ENCODE measurements at places on chromosomes 2 and 18. TPM values are rescaled to one million over a fixed set of nuclear protein-coding genes. Genes with fewer than 3 reads are reported as not detected.

DNA sequence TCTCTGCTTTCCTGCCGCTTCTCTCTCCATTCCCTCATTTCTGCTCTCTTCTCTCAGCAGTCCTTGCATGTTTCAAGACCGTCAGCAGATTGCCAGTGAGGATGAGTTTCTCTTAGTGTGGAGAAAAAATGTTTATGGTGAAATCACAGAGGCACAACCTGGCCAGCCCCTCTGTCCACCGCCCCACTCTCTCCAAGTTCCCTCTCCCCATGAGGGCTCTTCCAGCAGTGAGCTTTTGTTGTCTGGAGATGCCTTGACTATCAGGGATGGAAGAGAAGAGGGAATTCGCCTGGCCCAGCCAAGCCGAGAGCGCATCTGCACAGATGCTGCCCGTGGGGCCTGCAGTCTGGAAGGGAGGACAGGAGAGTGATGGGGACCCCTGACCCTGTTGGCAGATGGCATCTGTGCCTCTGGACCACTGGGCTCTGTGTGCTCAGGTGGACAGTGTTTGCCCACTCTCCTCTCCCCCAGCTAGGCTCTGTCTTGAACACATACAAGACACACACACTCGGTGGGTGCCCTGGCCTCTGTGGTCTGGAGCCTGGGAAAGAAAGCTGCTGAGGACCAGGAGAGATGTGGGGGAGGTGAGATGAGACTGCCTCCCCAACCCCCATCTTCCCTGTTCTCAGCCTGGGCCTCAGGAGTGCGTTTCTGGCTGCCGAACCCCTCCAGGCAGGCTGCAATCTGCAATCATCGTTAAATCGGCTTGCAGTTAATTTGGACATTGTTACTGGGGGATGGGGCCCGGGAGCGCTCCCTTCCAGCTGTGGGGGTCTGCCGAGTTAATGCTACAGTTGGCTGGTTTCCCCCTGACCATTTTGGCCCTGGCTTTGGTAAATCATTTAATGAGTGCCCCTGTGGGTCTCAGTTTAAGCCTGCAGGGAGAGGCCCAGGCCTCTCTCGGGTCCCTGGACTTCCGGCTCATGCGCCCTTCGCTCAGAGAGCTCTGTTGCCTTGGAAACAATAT, 4.5 kb downstream of the ITM2C start:
- H3K4me3 ChIP-seq: no peak overlapping the region
- no peak for DNase-seq
- peak overlapping the region; percentile 80 for H3K27ac ChIP-seq
- H3K27me3 ChIP-seq: no peaks in the 10 kb centered on the region
- no peaks in the 10 kb centered on the region for H3K36me3 ChIP-seq

- no peak for DNase-seq
- no peaks in the 10 kb centered on the region for H3K27me3 ChIP-seq
- H3K4me3 ChIP-seq: no peak overlapping the region
- no peak overlapping the region for H3K27ac ChIP-seq
Observed at GRCh38 chr2:151265991-151266390, 4.3 kb upstream of the RBM43 start.

DNA sequence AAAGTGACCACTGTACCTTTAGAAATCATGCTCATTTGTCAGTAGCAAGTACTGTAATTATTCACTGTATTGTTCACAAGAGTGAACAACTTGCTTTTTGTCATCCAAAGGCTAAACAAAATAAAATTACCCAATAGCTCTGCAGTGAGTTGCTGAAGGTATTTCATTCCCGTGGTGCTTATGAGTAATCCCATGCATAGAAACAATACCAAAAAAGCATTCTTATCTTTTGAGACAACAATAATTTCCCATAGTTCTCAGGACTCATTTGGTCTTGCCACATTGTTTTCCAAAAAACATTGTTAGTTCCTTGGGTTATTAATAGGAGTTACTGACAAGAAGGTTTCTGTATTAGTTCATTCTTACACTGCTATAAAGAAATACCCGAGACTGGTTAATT, 503.2 kb upstream of the FAM98A start:
- H3K36me3 ChIP-seq: no peaks in the 10 kb centered on the region
- DNase-seq: no peak
- H3K4me1 ChIP-seq: peaks cover 3% of the 10 kb centered on the region

- H3K4me3 ChIP-seq: no peak overlapping the region
- no peaks in the 10 kb centered on the region for H3K4me1 ChIP-seq
- H3K27ac ChIP-seq: no peak overlapping the region
- DNase-seq: no peak
- H3K36me3 ChIP-seq: no peaks in the 10 kb centered on the region
- H3K27me3 ChIP-seq: no peaks in the 10 kb centered on the region
Observed at GRCh38 chr2:81355436-81355835, 1050.9 kb upstream of the LRRTM1 start.

DNA sequence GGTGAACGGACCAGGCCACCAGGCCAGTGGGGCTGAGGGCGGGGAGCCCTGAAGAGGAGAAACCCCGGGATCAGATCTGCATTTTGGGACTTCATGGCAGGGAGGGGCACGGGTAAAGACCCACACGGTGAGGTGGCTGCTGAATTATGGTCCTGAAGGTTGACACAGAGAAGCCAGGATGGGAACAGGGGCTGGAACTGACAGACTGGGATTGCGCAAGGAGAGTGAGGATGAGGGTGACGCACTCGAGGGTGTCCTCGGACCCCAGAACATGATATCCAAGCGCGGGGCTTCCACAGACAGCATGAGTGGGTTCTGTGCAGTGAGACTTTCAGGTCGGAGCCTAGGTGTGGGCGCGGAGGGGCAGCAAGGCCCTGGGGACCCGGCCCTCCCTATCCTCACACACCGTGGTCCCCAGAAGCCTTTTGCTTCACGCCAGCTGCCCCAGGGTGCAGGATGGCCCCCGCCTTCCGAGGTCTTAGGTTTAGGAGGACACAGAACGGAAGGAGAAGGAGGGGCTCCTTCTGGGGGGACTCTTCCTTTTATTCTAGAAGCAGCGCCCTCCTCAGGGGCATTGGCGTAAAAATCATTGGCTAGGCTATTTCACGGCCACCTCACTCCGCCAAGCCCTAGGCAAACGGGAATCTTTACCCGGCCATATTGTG, 416.8 kb upstream of the HS6ST1 start:
- H3K4me3 ChIP-seq: no peak overlapping the region
- no peaks in the 10 kb centered on the region for H3K27me3 ChIP-seq
- no peaks in the 10 kb centered on the region for H3K36me3 ChIP-seq
- DNase-seq: peak; percentile 57
- H3K4me1 ChIP-seq: peaks cover 37% of the 10 kb centered on the region

- no peak for DNase-seq
- H3K27ac ChIP-seq: no peak overlapping the region
- H3K36me3 ChIP-seq: no peaks in the 10 kb centered on the region
Observed at GRCh38 chr2:234130777-234131181, 80.3 kb downstream of the SPP2 start.

GRCh38 chr2:175007510-175007909, 2.3 kb upstream of the CHN1 start:
- no peaks in the 10 kb centered on the region for H3K27me3 ChIP-seq
- no peak overlapping the region for H3K4me3 ChIP-seq

DNA sequence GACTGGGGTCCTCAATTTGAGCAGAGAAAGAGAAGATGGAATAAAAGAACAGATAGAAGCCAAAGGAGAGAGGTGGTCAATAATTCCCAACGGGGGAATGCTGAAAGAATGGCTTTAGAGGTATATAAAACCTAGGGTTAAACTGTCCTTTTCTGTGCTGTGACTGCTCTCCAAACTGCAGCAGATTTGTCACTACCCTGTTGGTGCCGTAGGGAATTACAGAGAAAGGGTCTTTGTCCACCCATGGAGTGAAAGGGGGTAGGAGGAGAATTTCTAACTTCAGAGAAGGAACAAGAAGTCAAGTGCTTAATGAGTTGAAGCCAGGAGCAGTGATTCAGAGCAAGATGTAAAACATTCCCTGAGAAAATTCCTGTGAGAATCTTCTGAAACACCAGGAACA, 486.5 kb downstream of the NUP35 start:
- no peaks in the 10 kb centered on the region for H3K27me3 ChIP-seq
- no peak for DNase-seq
- peaks cover 3% of the 10 kb centered on the region for H3K4me1 ChIP-seq
- no peaks in the 10 kb centered on the region for H3K36me3 ChIP-seq
- H3K4me3 ChIP-seq: no peak overlapping the region

DNA sequence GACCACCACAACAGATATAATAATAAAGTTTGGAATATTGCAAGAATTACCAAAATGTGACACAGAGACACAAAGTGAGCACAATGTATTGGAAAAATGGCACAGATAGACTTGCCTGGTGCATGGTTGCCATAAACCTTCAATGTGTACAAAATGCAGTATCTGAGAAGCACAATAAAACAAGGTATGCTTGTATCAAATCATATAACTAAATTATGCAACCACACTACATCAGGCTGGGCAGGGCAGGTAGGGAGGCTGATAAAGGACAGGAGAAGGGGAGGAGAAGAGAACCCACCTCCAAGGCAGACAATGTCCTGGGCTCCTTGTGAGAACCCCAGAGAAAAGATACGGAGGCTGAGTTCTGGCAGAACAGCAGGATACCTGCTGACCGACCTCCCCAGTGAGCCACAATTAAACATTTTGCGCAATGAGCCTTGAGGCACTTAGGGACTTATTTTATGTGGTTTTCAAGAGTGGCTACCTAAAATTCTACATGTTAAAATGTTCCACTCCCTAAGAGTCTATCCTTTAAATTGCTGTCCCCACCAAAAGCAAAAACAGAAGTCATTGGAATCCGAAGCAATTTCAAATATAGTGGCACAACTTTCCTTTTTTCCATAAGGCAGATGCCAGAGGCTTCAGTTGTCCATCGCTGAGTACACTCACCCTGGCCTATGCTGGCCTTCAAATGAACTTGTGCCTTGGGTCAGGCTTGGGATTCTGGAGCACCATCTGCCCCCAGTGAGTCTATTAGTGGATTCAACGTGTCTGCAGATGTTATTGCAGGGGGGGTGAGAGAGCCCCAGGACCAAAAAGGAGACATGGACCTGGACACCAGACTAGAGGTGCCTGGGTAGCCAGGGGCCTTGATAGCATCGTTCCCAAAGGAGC, 16.8 kb downstream of the WDFY1 start:
- no peaks in the 10 kb centered on the region for H3K27me3 ChIP-seq
- no peak overlapping the region for H3K4me3 ChIP-seq
- no peak for DNase-seq
- no peak overlapping the region for H3K27ac ChIP-seq
- peaks cover 28% of the 10 kb centered on the region for H3K4me1 ChIP-seq

GRCh38 chr18:49155410-49155809, 204.6 kb upstream of the SMAD7 start:
- no peak overlapping the region for H3K27ac ChIP-seq
- no peaks in the 10 kb centered on the region for H3K36me3 ChIP-seq
- H3K4me1 ChIP-seq: peaks cover 11% of the 10 kb centered on the region
- no peaks in the 10 kb centered on the region for H3K27me3 ChIP-seq
- DNase-seq: no peak
- no peak overlapping the region for H3K4me3 ChIP-seq

DNA sequence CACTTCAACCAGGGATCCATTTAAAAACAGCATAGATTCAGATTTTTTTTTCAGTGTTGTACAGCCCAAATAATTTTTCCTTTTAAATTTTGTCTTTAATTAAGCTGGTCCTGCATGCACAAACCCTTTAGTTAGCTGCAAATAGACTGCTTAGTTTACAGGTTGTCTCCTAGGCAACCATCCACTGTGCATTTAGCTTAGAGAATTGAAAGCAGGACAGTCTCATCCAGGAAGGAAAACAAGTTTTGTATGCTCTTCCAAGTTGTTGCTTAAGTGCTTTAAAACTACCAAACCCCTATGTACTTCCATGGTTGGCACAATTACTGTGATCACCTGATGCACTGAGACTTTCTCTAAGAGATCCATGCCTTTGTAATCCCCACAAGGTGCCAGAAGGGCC, at the start of gene MAP3K19:
TSS of gene MAP3K19 (minus strand) at position 148 of the 400 bp plus-strand sequence. CDS start 22,800 bp downstream, outside the sequence.
- DNase-seq: peak; percentile 39
- H3K27me3 ChIP-seq: no peaks in the 10 kb centered on the region
- no peak within 1 kb of the TSS for H3K4me3 ChIP-seq
- H3K36me3 ChIP-seq: no peaks in the 10 kb centered on the region
- no peak within 1 kb of the TSS for H3K27ac ChIP-seq
- peaks cover 11% of the 10 kb centered on the region for H3K4me1 ChIP-seq

DNA sequence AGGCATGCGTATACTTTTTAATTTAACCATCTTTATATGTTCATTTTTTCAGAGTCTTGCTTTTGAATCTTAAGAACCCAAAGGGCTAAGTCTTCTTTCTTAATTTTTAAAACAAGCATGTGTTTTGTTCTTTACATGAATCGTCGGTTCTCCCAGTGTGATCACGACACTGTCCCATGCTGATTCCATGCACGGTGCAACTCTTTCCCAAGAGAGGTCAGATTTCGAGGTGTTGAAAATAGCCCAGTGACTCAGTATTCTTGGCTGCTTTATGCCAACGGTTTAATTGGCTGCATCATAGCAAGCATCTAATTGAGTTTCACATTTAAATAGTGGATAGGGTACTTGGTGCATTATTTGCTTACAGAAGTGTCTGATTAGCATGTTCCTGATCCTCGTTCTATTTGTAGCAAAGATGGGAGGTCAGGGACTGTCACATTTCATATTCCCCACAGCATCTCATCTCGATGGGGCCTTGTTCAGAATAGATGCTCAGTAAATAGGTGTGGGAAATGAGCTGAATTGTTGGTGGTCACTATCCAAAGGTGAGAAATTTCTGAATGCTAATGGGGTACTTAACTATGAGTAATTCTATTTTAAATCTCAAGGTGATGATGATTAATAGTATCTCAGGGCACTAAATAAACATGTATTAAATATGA, 2.8 kb downstream of the NPAS2 start:
- no peak overlapping the region for H3K4me3 ChIP-seq
- no peaks in the 10 kb centered on the region for H3K36me3 ChIP-seq
- peaks cover 21% of the 10 kb centered on the region for H3K4me1 ChIP-seq
- H3K27me3 ChIP-seq: peaks cover 9% of the 10 kb centered on the region

DNA sequence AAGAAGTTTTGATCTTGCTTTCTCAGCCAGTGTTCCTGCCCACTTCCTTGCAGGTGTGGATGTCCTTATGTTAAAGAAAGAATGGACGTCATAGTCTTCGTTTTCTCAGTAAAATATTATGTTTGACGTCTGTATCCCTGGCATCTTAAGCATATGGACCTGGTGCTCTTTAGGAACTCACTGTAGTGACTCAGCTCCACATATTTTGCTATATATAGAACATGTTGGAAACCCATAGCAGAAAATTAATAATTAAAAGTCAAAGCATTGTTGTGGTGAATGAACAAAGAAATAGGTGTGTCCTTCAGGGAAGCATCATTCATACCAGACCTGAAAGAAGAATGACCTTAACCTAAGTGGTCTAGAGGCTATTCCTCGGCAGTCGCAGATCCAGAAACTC, 196.1 kb downstream of the MCFD2 start:
- no peaks in the 10 kb centered on the region for H3K36me3 ChIP-seq
- no peaks in the 10 kb centered on the region for H3K27me3 ChIP-seq
- peaks cover 81% of the 10 kb centered on the region for H3K4me1 ChIP-seq
- H3K27ac ChIP-seq: peak overlapping the region; percentile 5
- no peak overlapping the region for H3K4me3 ChIP-seq

- no peak for DNase-seq
- no peaks in the 10 kb centered on the region for H3K36me3 ChIP-seq
- no peak overlapping the region for H3K27ac ChIP-seq
- H3K4me1 ChIP-seq: no peaks in the 10 kb centered on the region
- no peaks in the 10 kb centered on the region for H3K27me3 ChIP-seq
Observed at GRCh38 chr18:4986066-4986465, 211.0 kb downstream of the AKAIN1 start.

The FBXO15 gene
- total RNA-seq: 0.45 TPM

The THSD7B gene
- under 0.01 TPM for total RNA-seq

The ZNF514 gene
- total RNA-seq: 14.5 TPM

The RHOB gene
- 1,077 TPM for total RNA-seq

The SCN3A gene
- total RNA-seq: 1.8 TPM

The FARP2 gene
- 30.1 TPM for total RNA-seq

The SPC25 gene
- total RNA-seq: not detected

The FAM124B gene
- 2.3 TPM for total RNA-seq

The CHRNA1 gene
- total RNA-seq: not detected
